Effector memory CD4-positive, alpha-beta T cell (primary cell): ENCODE measurements at places on chromosomes 6 and 20.
A peak's percentile ranks its signal among the peaks of the same experiment; 100 is the strongest.

DNA sequence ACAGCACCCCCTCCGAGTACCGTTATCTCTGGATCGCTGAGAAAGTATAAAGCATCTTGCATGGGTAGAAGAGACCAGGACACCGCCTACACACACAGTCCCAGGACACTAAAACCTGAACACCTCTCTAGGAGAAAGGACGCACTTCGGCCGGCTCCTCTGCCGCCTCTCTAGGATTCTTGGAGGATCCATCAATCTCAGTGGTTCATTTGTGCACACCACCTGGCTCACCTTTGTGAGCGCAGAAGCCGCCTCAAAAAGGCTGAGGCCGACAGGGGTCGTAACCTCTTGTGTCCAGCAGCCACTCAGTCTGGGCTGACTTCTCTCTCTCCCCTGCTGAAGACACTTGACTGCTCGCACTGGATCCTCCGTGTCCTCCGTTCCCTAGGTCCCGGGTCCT lies 13.5 kb downstream of the ZSCAN23 start:
- no peaks in the 10 kb centered on the region for H3K27me3 ChIP-seq
- H3K36me3 ChIP-seq = no peaks in the 10 kb centered on the region
- DNase-seq = no peak
- no peaks in the 10 kb centered on the region for H3K4me1 ChIP-seq
- no peak overlapping the region for H3K27ac ChIP-seq

DNA sequence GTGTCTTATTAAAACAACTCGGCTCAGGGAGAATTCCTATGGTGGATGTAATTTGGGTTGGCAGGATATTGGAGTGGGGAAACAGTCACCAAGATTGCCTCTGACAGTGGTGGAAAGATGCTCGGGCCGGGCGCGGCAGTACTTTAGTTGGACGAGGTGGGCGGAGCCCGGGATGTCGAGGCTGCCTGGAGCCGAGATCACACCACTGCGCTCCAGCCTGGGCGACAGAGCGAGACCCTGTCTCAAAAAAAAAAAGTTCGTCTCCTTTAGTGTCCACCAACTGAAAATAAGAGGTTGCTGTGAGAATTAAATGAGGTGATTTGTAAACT lies 621 bp downstream of the NOL7 start:
- H3K27ac ChIP-seq = peak overlapping the region; percentile 81
- peaks cover 12% of the 10 kb centered on the region for H3K4me1 ChIP-seq
- peak; percentile 19 for DNase-seq

DNA sequence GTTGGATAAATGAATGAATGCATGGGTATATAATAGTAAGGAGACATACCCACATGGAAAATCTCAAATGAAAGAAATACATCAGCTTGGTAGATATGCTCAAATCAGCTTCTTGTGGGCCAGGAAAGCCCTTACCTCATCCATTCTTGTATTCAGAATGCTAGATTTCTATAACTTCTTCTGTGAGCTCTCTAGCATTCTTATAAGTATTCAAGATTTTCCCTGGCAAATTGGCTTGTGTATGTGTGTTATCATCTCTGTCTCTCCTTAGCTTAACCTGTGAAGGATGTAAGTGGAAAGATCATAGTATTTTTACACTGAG lies 100.8 kb downstream of the OR2B2 start:
- no peak overlapping the region for H3K27ac ChIP-seq
- H3K4me1 ChIP-seq = peaks cover 21% of the 10 kb centered on the region
- no peaks in the 10 kb centered on the region for H3K27me3 ChIP-seq
- H3K4me3 ChIP-seq = no peak overlapping the region

DNA sequence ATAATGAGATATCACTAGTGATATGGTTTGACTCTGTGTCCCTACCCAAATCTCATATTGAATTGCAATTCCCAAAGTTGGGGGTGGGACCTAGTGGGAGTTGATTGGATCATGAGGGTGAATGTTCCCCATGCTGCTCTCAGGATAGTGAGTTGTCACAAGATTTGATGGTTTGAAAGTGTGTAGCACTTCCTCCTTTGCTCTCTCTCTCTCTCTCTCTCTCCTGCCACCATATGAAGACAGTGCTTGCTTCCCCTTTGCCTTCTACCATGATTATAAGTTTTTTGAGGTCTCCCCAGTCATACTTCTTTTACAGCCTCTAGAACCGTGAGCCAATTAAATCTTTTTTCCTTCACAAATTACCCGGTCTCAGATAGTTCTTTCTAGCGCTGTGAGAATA lies 1002.0 kb upstream of the ADGRB3 start:
- no peak for DNase-seq
- H3K27ac ChIP-seq = no peak overlapping the region
- H3K27me3 ChIP-seq = no peaks in the 10 kb centered on the region
- H3K4me1 ChIP-seq = no peaks in the 10 kb centered on the region
- H3K36me3 ChIP-seq = no peaks in the 10 kb centered on the region

GRCh38 chr20:41049451-41049850 lies 20.8 kb downstream of the TOP1 start:
- peaks cover 39% of the 10 kb centered on the region for H3K4me1 ChIP-seq
- no peak overlapping the region for H3K4me3 ChIP-seq
- no peaks in the 10 kb centered on the region for H3K27me3 ChIP-seq
- H3K27ac ChIP-seq = no peak overlapping the region
- no peaks in the 10 kb centered on the region for H3K36me3 ChIP-seq
- DNase-seq = no peak

GRCh38 chr6:33914645-33915044 lies 110.8 kb upstream of the MLN start:
- H3K27ac ChIP-seq = no peak overlapping the region
- no peaks in the 10 kb centered on the region for H3K27me3 ChIP-seq
- H3K4me1 ChIP-seq = peaks cover 22% of the 10 kb centered on the region
- H3K36me3 ChIP-seq = no peaks in the 10 kb centered on the region
- no peak overlapping the region for H3K4me3 ChIP-seq
- peak; percentile 18 for DNase-seq

DNA sequence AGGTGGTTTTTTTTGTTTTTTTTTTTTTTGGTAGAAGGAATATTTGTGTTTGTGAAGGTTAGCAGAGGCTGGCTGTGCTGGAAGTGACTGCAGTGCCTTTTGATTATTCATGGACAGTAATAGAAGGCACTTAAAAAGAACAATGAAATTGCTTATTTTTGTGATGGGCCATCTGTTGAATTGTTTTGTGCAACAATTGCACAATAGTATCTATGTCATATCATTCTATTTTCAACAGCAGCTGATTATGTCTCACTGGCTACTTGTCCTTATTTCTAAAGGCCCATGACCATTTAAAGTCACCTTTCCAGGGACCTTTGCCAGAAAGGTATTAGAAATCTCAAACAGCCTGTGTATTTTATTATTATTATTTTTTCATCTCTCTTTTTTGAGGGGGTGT lies 70.6 kb downstream of the AFG1L start:
- no peak overlapping the region for H3K27ac ChIP-seq
- H3K36me3 ChIP-seq = no peaks in the 10 kb centered on the region
- H3K27me3 ChIP-seq = no peaks in the 10 kb centered on the region
- no peaks in the 10 kb centered on the region for H3K4me1 ChIP-seq
- DNase-seq = no peak

- H3K4me1 ChIP-seq = peaks cover 23% of the 10 kb centered on the region
- DNase-seq = no peak
- no peak overlapping the region for H3K4me3 ChIP-seq
- peak overlapping the region; percentile 52 for H3K27ac ChIP-seq
- no peaks in the 10 kb centered on the region for H3K36me3 ChIP-seq
These were observed 34.7 kb downstream of the MAN1A1 start for GRCh38 chr6:119314885-119315272.

- peaks cover 17% of the 10 kb centered on the region for H3K27me3 ChIP-seq
- H3K4me1 ChIP-seq = no peaks in the 10 kb centered on the region
- H3K36me3 ChIP-seq = no peaks in the 10 kb centered on the region
- H3K27ac ChIP-seq = no peak overlapping the region
These were observed 60.6 kb upstream of the SLC32A1 start for GRCh38 chr20:38663660-38664059.

GRCh38 chr6:93059911-93060310 lies 359.4 kb downstream of the EPHA7 start:
- H3K27me3 ChIP-seq = no peaks in the 10 kb centered on the region
- no peak overlapping the region for H3K27ac ChIP-seq
- DNase-seq = no peak
- no peaks in the 10 kb centered on the region for H3K4me1 ChIP-seq

GRCh38 chr6:31687321-31687720 lies 6.5 kb upstream of the LY6G5C start:
- H3K4me1 ChIP-seq = no peaks in the 10 kb centered on the region
- DNase-seq = no peak
- H3K27ac ChIP-seq = no peak overlapping the region
- H3K27me3 ChIP-seq = no peaks in the 10 kb centered on the region

GRCh38 chr6:129605967-129606366 lies 104.0 kb downstream of the ARHGAP18 start:
- H3K4me3 ChIP-seq = no peak overlapping the region
- no peaks in the 10 kb centered on the region for H3K27me3 ChIP-seq
- no peak for DNase-seq
- no peak overlapping the region for H3K27ac ChIP-seq
- H3K36me3 ChIP-seq = no peaks in the 10 kb centered on the region

GRCh38 chr6:331622-332521 lies 39.6 kb downstream of the DUSP22 start:
- peaks cover 4% of the 10 kb centered on the region for H3K4me1 ChIP-seq
- DNase-seq = no peak
- no peaks in the 10 kb centered on the region for H3K36me3 ChIP-seq
- no peak overlapping the region for H3K27ac ChIP-seq
- no peaks in the 10 kb centered on the region for H3K27me3 ChIP-seq

DNA sequence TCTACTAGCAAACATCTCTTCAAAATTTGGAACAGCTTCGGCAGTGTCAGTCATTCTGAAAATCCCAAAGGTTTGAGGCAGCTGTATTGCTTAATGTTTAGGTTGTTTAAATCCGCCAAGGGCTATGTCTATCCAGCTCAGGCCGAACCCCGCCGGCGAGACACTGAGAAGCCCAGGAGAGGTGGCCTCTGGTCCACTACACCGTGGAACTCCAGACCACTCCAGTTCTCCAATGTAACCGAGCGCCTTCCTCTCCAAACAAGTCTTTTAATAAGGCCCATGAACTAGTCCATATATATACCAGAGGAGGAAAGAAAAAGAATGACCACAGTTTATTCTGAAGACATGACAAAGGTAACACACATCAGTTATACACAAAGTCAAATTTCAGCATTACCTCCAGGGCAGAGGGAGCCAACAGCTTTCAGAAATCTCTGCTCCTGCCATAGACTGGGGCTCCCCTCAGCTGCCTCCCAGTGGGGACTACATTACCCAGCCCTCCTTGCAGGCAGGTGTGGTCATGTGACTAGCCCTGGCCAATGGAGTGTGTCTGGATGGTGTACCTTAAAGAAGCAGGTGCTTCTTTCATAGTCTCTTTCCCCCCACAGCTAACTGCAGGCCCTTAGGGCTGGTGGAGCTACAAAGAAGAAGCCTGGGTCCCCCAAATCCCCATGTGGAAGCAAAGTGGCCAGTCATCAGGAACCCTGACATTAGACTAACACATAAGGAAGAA lies at the start of gene RAMACL:
Gene RAMACL (minus strand): TSS at position 255 of the 733 bp plus-strand sequence. CDS start 201 bp downstream, at position 54.
- H3K27ac ChIP-seq = no peak within 1 kb of the TSS
- no peaks in the 10 kb centered on the region for H3K27me3 ChIP-seq
- H3K4me1 ChIP-seq = no peaks in the 10 kb centered on the region

DNA sequence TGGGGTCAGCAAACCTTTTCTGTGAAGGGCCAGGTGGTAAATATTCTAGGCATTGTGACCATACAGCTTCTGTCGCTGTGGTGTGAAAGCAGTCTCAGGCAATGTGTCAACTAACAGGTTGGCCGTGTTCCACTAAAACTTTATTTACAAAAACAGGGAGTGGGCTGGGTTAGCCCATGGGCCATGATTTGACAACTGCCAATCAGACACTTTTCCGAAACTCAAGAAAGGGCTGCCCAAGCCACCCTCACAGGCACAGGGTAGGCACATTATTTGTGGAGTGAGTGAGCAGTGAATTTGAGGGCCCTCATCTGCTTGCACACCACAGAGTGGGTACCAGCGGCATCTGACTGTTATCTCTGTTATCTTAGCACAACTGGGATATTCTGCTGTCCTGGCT lies 290.3 kb downstream of the TAF4 start:
- H3K36me3 ChIP-seq = no peaks in the 10 kb centered on the region
- no peaks in the 10 kb centered on the region for H3K27me3 ChIP-seq
- no peak overlapping the region for H3K4me3 ChIP-seq
- no peaks in the 10 kb centered on the region for H3K4me1 ChIP-seq

DNA sequence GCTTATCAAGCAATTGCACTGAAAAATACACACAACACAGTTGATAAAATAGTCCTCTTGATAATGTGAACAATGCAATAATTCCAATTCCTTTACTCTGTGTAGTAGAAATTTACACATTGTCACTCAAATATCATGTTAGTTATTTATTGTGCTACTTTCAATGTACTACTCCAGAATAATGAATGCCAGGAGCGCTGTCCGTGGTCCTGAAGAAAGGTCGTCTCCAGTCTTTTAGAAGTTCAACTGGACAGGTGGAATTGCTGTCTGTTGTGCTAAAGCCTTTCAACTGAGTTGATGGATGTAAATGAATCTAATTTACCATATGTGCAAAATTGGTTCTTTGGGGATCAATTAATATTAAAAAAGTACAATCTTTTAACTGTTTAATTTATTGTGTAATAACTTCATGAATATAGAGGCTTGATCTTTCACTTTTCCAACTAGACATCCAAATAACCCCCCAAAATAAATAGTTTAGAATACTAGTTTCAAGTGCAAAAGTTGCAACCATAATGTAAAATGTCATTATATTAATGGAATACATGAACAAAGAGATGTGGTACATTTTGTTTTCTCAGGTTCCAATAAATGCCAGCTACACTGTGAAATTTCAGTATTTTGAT lies 3.2 kb downstream of the GRIK2 start:
- no peaks in the 10 kb centered on the region for H3K36me3 ChIP-seq
- no peaks in the 10 kb centered on the region for H3K4me1 ChIP-seq
- H3K27ac ChIP-seq = no peak overlapping the region
- no peak overlapping the region for H3K4me3 ChIP-seq
